Activated naive CD4-positive, alpha-beta T cell (primary cell): ENCODE measurements at places on chromosomes 7 and 10.

- DNase-seq = no peak
These were observed 20.0 kb upstream of the PARP12 start for GRCh38 chr7:140082770-140083169.

GRCh38 chr10:83574770-83575169 is 564.5 kb upstream of the GHITM start:
- DNase-seq = no peak

DNA sequence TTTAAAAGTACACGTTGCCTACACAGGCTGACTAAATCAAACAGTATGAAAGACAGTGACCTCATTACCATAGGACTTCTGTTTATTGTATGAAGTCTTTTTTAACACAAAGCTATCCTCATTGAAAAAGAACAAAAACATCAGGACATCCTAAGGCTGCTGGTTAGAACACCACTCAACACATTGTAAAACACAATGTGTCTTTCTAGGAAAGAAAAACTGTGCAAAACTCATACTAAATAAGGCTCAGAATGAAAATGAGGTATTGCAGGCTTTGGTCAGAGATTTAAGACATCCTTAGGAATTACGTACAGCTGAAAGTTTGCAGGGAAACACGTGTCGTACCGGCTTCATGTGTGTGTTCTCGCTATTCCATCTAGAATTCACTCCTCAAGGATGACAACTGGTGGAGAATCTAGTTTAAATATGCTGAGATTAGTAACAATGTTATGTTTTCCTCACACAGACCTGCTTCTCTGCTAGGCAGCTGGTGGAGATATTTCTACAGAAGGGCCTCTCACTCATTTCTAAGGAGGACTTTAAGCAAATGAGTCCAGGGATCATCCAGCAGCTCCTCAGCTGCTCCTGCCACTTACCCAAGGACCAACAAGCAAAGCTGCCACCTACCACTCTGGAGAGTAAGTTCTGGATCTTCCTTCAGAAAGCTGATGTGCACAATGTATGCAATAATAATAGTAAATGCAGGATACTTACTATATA is 29.3 kb downstream of the SLC39A12 start:
- no peak for DNase-seq

- no peak for DNase-seq
These were observed 35.1 kb upstream of the SAMD8 start for GRCh38 chr10:75076348-75076747.

GRCh38 chr10:20271490-20271889 is 455.3 kb downstream of the PLXDC2 start:
- DNase-seq = no peak
